SIG-M5 (cell line): ENCODE measurements at places on chromosomes 2 and 18.

GRCh38 chr2:45470531-45470930, 140.5 kb downstream of the SRBD1 start:
- DNase-seq: no peak

DNA sequence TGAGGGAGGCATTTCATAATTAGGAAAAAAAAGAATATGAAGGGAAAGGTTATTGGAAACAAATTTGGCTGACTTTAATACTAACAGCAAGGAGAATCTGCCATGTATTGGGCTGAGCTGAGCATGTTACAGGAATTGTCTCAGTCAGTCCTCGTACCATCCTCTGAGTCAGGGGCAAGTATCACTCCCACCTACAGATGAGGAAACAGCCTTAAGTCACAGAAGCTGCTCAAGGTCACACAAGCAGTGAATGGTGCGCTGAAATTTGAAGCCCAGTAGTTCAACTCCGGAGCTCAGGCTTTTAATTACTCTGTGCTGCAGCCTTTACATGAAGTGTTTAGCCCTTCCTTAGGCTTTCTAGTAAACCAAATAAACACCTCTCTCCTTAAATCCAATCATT, 17.3 kb downstream of the PROKR1 start:
- no peak for DNase-seq

GRCh38 chr18:4063545-4063944, 391.6 kb downstream of the DLGAP1 start:
- no peak for DNase-seq

DNA sequence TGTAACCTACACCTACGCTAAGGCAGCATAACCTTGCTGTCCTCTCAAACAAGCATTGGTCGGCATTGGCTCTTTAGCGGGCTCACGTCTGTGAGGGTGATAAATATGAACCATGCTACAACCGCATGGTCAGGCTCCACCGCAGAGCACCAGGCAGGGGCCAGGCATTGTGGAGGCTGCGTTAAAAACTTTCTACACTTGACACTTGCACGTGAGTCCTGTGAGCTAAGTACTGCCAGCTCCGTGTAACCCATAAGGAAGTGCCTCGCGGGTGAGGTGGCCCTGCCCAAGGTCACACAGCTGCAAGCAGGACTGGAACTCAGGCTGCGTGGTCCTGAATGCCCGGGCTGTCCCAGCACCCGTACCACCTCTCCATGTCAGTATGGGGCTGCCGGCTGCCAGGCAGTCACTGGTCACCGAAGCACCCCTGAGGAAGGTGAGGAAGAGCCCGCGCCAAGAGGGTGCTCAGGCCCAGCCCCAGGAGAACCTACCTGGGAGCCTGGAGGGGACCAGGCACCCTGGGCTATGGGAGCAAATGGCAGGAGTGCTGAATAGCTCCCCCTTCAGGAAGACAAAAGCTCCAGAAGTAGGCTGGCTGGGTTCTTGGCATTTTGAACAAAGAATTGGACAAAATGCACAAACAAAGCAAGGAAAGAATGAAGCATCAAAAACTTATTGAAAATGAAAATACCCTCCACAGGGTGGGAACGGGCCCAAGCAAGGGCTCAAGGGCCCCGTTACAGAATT, 271.1 kb upstream of the RAB6C start:
- DNase-seq: no peak

GRCh38 chr2:216119146-216119545, 10.0 kb downstream of the XRCC5 start:
- no peak for DNase-seq
